ENCODE measurements at places on chromosomes 3 and 15.

- no peak for DNase-seq
Observed at GRCh38 chr15:60871731-60872130, 357.4 kb downstream of the RORA start.

DNA sequence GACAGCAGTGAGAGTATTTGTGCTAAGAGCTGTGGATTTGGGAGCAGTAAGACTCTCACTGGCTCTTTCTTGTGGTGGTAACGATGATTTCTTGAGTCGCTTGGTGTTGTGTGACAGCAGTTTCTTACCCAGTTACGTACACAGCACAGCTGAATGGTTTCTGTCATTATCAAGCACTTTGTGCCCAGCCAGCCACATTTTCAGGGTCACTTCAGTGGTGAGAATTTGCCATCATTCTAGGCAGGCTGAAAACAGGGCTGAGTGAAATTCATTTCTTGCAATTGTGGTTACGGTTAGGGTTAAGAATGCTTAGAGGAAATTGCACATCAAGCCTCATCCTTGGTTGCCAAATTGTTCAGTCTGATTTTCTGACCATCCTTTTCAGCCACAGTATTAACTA is 130.1 kb downstream of the RYR3 start:
- no peak for DNase-seq

DNA sequence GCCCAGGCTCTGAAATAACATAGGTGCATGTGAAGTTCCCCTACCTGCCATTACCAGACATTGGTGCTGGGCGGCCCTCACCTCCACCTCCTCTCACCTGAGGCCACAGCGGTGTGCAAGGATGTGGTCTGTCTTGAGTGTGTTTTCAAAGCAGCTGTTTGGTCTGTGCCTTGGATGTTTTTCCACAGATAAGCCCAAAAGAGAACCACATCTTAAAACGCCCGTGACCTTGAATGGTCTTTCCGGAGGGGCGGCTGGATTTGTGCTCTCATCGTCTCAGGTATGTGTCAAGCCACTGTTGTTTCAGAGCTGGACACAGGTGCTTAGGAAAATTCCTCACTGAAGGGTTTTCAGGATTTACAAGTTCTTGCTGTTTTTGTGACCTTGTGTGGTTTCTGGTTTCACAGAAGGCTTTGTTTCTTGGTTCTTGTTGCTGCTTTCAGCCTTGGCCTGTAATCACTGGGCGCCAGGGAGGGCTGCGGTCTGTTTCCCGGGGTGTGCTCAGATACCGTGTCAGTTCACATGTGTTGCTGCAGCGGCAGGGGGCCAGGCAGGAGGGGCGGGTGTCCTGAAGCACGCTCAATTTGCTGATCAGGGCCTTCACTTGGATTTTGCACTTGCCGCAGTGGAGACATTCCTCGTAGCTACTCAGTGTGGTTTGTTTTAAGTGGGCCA is 128.4 kb downstream of the IGF1R start:
- no peak for DNase-seq

DNA sequence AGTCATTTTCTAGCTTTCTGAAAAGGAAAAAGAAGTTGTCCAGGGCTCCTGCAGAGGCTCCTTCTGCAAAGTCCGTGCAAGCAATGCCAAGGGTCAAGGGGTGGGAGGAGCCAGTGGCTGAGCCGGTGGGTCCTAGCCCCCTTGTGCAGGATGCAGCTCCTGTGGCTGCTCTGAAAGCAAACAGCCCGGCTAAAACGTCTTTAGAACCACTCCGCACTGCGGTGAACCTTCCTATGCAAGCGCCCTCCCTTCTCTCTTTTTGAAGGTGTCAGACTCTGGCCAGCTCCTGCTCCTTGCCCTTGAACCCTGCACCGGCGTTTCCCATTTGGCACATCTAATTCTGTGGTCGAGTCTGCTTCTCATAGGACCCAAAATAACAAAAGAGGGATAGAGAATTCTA is 183.1 kb downstream of the UACA start:
- DNase-seq: no peak

GRCh38 chr3:11346416-11346815 is 74.2 kb downstream of the ATG7 start:
- DNase-seq: no peak

DNA sequence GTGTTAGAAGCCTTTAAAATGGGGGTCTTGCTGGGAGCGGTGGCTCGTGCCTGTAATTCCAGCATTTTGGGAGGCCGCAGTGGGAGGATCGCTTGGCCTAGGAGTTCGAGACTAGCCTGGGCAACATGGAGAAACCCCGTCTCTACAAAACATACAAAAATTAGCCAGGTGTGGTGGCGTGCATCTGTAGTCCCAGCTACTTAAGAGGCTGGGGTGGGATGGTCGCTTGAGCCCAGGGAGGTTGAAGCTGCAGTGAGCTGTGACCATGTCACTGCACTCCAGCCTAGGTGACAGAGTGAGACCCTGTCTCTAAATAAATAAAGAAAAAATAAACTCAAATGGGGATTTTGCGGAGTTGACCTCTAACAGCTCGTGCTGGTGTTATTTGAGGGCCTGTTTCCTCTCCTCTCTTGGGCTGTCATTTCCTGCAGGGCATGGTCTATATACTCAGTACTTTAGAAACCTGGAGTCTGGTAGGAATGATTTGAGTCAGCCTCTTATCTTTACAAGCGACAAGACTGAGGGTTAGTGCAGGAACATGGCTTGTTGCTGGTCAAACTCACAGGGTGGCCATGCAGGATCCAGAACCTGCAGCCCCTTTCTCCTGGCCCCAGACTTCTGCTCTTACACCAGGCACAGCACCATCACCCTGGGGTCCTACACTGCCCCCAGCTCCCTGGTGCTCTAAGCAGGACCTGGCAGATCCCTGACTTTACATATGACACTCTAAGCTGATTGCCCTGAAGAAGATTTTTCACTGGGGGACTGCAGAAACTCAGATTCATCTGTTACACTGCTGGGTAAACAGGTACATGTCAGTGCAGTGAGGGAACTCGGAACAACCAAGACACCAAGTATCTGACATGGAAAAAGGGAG is 15.1 kb downstream of the EHD4 start:
- DNase-seq: no peak

DNA sequence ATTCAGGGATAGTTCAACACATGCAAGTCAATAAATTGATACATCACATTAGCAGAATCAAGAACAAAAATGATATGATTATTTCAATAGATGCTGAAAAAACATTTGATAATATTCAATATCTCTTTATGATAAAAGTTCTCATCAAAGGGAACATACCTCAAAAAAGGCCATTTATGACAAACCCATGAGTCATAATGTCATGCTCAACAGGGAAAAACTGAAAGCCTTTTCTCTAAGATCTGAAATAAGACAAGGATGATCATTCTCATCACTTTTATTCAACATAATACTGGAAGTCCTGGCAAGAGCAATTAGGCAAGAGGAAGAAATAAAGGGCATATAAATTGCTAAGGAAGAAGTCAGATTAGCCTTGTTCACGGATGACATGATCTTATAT is 54.1 kb upstream of the TMEM158 start:
- no peak for DNase-seq

DNA sequence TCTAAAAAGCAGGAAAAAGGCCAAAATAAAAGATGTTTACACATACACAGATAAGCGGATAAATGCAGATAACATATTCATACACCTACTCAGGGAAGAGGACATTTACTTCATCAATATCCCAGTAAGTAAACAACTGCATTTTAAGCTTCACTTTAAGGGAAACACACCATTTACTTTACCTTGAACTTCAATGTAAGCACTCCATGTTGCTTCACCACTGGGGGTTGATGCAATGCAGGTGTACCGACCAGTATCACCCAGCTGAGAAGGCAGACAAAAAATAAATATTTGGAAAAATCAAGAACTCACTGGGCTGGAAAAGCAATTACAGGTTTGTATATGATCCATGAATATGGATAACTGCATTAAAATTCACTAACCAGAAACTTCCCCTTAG is 1099.5 kb downstream of the ROBO1 start:
- DNase-seq: no peak

Data from CD8-positive, alpha-beta memory T cell (primary cell).